NCI-H2107 (cell line): ENCODE measurements at places on chromosomes 7 and 10.

DNA sequence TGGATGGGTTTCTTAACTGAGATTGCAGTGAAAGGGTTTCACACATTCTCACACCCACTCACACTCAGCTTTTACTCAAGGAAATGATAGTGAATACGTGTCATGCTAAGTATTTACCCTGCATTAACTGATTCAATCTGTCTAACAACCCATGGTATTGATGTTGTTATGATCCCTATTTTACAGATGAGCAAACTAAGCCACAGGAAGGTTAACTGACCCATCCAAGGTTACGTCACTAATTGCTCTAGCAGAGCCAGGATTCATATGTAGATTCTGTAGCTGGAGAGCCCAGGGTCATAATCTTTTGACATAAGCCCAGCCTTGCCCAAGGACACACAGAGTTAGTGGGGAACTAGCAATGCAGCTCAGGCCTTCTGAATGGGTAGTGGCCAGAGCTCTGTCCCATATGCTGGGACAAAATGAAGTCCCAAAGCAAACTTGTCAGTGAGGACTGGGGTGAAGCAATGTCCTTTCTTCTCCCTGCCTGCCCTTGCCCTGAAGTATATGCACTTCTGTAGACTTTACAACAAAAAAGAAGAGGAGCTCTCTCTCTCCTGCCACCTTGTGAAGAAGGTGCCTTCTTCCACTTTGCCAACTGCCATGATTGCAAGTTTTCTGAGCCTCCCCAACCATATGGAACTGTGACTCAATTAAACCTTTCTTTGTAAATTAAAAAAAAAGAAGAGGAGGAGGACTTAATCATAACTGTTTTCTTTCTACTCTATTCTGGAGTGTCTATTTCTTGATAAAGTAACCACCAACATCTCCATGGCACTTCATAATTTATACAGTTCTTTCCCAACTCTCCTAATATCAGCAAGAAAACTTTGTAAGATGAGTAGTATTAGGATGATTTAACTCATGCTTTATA, 4.9 kb upstream of the CYP3A7 start:
- no peak for DNase-seq

GRCh38 chr7:2353113-2353935, 1.3 kb upstream of the EIF3B start:
- no peak for DNase-seq

DNA sequence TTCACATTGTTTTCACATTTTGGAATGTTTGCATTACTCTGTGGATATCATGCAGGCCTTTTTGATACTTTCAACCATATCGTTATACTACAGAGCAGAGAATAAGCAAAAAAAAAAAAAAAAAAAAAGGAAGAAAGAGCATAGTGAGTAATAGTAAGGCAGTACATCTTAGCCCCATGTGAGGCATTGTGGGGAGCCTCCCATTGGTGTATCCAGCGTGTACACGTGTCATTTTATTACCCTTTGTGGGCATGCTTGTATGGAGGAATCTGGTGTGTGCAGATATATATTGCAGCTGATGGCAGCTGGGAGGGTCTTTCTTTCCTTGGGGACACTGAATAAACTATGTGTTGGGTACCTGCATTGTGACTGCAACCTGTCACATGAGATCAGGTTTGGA, 19.6 kb downstream of the R3HCC1L start:
- no peak for DNase-seq

DNA sequence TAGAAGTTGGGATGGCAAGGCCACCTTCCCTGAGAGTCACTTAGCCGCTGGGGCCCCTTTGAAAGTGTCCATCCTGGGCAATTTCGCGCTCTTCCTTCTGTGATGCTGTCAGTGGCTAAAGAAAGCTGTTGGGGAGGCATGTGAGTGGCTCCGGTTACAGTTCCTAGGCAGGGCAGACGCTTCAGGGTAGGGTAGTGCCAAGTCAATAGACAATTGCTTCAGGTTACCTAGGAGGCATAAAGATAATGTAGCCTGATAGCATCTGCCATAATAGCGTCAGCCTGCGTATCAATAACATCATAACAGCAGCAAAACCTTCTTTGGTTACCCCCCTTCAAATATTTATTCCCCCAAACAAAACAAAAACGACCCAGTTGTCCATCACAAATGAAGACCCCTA, at the start of gene FAM107B:
Gene FAM107B (minus strand): TSS at position 101 of the 400 bp plus-strand sequence. CDS start 234 bp downstream, outside the sequence.
- no peak for DNase-seq

DNA sequence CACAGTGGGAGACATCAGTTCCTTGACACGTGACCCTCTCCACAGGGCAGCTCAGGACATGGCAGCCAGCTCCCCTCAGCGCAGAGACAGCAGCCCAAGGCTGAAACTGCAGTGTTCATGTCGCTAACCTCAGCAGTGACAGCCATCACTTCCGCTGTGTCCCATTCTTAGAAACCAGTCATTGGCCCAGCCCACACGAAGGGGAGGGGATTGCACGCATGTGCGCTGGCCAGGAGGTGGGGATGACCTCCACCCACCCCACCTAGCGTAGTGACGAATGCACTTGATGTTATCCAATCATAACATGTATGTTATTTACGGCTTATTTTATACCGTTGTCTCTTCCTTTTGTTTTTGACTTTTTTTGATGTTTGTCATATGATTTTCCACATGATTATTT, 36.9 kb upstream of the EGFR start:
- DNase-seq, result no peak

DNA sequence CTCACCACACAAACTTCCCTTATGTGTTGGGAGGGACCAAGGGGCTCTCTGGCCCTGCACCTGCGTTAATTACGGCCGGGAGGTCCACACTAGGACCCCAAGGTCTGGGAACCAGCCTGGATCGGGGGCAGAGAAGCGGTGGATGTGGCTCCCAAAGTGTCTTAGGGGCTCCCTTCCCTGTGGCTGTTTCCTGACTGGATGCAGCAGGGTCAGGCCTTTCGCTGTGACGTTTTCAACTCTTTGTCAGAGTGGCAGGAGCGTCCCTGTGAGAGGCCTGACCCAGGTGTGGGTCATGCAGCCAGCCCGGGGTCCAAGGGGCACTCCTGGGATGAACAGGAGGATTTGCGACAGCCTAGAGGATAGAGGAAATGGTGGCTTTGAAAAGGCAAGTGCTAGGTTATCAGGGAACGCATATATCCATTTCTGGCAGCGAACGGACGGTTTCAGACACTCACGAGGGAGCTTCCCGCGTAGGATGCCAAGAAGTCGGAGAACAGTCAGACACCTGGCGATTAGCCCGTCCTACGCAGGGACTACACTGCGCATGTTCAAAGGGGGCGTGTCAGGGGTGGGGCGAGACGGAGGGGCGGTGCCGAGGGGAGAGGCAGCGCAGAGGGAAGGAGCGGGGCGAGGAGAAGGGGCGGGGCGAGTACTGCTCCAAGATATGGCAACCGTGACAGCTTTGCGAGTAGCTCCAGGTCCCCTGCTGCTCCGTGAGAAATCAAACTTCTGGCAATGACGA, 46.2 kb upstream of the ZNF716 start:
- no peak for DNase-seq

- no peak for DNase-seq
Observed at GRCh38 chr10:66926841-66927240, 1.0 kb downstream of the LRRTM3 start.

DNA sequence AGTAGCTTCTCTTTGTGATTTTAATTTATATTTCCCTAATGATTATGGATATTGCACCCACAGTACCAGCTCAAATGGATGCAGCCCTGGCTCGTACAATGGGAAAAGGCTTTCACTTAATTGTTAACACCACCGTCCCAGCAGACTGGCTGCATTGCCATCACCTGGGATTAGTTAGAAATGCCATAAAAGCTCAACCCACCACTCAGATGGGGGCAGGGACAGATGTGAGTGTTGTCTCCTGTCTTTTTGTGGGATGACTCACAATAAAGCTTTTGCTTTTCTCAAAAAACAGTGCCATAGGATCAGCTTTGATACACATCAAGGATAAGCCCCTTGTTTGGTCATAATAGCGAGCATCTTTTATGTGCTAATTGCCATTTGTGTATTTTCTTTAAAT, 729.1 kb downstream of the TNS3 start:
- no peak for DNase-seq

GRCh38 chr7:8353991-8354390, 79.4 kb upstream of the NXPH1 start:
- DNase-seq, result no peak

DNA sequence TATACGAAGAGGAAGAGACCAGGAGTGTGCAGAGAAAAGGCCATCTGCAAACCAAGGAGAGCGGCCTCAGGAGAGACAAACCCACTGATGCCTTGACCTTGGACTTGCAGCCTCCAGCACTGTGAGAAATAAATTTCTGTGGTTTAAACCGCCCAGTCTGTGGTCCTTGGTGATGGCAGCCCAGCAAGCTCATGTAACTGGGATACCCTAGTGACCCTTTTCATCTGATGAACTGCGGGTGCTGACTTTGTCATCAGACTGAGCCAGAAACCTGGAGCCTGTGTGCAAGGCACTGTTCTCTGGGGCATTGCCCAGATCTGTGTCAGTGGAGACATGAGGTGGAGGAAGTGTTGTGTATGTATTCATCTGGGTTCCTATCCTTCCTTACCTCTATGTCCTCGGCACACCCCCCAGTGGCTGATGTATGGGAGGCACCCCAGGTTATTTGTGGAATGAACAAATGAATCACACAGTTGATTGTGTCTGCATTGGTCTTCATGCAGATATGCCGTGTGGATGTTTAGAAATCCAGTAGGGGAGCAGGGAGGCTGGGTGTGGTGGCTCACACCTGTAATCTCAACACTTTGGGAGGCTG, 64.5 kb upstream of the BTBD16 start:
- no peak for DNase-seq

DNA sequence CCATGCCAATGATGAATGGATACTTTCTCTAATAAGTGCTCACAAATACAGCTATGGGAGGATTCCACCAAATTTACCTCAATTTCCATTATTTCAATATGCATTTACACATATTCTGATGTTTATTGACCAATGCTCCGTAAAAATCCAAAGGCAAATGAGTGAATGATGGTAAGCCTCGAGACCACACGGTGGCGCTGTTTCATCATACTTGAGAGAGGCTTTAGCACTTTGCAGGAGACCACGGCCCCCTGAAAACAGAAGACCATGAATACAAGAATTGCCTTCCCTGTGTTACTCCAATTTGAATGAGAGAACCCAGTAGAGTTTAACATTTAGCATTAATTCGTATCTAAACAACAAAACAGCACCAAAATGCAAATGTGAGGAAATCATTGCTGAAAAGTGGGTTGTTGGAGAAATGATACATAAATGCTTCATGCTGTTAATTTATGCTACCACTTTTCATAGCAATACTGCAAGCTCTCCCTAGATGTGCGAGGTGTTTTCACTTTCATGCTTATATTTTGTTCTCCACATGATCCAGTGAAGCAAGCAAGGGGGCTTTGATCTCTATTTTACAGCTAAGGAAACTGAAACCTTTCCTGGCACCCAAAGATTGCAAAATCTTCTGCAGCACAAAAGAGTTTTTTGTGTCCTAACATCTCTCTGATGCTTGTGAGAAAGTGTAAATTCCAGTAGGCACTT, 35.4 kb downstream of the TRIL start:
- DNase-seq, result peak; percentile 75

- no peak for DNase-seq
Observed at GRCh38 chr7:42886129-42886528, 25.7 kb downstream of the C7orf25 start.

- DNase-seq, result no peak
Observed at GRCh38 chr10:24205821-24206220, 3.1 kb upstream of the KIAA1217 start.

DNA sequence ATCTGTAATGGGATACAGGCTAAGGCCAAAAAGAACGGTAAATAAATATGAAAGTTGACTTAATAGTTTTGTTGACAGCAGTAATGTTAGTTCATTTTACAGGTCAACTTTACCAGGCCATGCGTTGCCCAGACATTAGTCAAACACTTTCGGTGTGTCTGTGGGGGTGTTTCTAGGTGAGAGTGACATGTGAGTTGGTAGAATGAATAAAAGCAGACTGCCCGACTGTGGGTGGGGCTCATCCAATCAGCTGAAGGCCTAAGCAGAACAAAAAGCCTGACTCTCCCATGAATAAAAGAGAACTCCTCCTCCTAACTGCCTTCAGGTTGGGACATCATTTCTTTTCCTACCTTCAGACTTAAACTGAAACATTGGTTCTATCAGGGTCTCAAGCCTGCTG, 132.3 kb downstream of the MTPAP start:
- no peak for DNase-seq

- DNase-seq, result no peak
Observed at GRCh38 chr10:120115959-120116358, 223.4 kb downstream of the SEC23IP start.
